ENCODE measurements at places on chromosomes 5 and 9.

GRCh38 chr9:130661451-130662098 is 2.8 kb upstream of the PRDM12 start:
- no peak for DNase-seq

- DNase-seq: no peak
Measured at GRCh38 chr5:98513380-98513779, 260.1 kb upstream of the RGMB start.

- DNase-seq: no peak
Measured at GRCh38 chr9:134730761-134731496, 89.3 kb downstream of the COL5A1 start.

- no peak for DNase-seq
Measured at GRCh38 chr5:87120518-87121303, 147.0 kb upstream of the RASA1 start.

DNA sequence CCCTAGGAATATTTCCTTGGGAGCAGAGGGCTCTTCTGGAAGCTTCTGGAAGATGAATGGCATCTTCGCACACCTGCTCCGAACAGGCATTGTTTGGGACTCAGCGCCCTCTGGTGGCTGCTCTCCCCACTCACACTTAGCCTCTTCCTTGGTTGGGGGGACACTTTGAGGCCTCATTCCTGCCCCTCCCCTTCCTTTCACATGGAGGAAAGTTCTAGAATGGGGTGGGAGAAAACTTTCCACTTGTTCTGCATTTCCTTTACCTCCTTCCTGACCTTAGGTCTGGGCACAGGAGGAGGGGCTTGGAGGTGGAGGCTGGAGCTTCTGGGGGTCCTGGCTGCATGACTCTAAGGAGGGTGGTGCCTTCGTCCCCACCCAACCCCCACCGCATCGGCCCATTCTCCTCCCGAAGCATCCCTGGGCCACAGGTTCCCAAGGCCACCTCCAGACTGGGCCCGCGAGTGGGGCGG is 19.3 kb upstream of the SMIM32 start:
- DNase-seq: no peak

DNA sequence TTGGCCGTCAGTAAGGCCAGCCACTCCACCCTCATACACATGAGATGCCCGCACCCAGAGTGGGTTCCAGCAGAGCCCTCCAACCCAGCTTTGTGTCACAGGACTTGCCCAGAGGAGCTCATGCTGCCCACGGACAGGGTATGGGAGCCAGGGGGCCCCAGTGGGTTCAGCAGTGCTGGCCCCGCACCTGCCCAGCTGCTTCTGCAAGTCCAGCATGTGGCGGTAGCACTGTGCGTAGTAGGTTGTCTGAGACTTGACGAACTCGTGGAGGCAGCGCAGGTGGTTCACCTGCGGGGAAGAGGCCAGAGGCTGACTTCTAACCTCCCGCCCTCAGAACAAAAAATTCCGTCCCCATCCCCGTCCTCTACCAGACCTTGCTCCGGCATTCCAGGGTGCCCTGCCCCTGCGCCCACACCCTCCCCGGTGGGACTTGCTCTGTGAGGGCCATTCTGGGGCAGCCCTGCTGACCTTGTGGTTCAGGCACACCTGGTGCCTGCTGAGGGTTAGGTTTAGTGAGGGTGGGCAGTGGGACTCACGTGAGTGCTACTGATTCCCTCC is 18.5 kb downstream of the SH3GLB2 start:
- DNase-seq: no peak

DNA sequence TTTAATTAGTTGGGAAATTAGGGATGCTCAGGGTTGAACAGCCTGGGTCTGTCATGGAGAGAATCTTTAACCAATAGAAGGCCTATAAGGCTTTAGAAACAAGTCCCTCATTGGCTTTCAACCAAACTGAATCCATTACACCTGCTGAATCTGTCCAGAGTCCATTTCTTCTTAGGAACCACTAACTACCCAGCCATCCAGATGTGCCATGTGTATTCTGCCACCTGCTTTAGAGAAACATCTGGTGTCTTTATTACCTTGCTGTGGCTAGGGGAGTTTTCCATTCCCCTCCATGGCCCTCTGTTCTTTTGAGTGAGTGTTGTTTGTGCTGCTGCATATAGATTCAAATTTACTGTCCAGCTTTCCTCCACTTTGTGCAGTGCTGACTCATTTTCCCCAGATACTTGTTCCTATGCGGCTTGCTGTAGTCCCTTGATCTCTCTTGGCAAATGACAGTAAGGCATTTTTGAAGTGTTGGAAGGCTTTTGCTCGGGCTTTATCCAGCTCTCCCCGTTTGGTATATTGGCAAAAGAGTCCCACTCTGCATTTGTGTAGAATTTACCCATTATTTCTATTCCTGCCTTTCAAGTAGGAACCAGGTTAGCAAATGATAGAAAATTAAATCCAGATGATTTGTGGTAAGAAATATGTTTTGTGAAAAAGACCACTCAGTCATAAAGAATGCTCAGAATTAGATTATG is 54.6 kb downstream of the NLN start:
- DNase-seq: no peak

- no peak for DNase-seq
Measured at GRCh38 chr9:133348718-133349573, 928 bp downstream of the RPL7A start.

DNA sequence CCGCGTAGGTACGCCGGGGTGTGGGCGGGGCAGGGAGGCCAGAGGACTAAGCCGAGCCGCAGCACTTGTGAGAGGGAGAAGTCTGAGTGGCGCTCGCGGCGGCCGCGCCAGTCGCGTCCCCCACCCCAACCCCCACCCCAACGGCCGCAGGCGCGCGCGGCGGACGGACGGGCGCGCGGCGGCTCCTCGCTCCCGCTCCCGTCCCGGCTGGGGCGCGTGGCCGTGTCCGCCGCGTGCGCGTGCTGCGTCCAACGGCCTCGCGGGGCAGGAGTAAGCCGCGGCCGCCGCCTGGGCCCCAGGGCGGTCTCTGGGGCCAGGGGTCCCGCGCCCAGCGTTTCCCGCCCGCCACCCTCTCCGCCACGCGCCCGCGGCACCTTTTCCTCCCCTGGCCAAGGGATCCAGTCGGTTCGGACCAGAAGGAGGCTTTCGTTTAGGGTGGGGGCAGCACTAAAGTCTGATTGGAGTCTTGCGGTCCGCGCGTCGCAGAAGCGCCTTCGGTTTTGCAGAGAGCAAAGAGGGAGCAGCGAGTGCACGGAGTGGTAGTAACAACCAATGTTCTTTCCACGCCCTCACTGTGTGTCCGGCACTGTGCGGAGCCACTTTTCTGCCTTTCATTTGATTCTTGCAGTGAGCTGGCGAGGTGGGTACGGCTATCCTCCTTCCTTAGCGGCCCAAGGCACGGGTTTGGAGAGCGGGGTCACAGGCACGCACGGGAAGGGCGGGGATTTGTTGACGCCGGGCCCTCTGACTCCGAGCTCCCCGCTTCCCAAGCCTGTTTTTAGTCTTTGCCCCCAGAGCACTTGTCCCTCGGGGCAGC is 483 bp downstream of the G3BP1 start:
- no peak for DNase-seq

- no peak for DNase-seq
Measured at GRCh38 chr9:5632540-5632939, 3.6 kb downstream of the RIC1 start.

- DNase-seq: no peak
Measured at GRCh38 chr9:91004992-91005391, 203.4 kb downstream of the SYK start.

- no peak for DNase-seq
Measured at GRCh38 chr9:784202-784601, 57.3 kb upstream of the DMRT1 start.

DNA sequence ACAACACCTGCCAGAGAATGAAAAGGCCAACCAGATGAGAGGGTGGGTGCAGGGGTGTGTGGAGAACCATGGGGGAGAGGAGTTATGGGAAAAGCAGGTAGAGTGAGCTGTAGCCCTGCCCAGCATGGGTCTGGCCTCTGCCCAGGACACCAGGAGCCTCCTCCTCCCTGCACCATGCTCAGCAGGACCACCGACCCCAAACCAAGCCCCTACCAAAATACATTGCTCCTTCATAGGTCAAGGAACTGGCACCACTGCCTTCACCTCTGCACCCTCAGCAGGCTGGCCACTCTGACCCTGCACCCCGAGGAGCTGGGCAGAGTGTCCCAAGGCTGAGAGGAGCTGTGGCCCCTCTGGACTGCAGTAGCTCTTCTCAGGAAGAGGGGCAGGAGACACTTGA is 102.0 kb downstream of the NSG2 start:
- DNase-seq: no peak

- no peak for DNase-seq
Measured at GRCh38 chr5:135306557-135306956, 92.5 kb downstream of the MACROH2A1 start.

DNA sequence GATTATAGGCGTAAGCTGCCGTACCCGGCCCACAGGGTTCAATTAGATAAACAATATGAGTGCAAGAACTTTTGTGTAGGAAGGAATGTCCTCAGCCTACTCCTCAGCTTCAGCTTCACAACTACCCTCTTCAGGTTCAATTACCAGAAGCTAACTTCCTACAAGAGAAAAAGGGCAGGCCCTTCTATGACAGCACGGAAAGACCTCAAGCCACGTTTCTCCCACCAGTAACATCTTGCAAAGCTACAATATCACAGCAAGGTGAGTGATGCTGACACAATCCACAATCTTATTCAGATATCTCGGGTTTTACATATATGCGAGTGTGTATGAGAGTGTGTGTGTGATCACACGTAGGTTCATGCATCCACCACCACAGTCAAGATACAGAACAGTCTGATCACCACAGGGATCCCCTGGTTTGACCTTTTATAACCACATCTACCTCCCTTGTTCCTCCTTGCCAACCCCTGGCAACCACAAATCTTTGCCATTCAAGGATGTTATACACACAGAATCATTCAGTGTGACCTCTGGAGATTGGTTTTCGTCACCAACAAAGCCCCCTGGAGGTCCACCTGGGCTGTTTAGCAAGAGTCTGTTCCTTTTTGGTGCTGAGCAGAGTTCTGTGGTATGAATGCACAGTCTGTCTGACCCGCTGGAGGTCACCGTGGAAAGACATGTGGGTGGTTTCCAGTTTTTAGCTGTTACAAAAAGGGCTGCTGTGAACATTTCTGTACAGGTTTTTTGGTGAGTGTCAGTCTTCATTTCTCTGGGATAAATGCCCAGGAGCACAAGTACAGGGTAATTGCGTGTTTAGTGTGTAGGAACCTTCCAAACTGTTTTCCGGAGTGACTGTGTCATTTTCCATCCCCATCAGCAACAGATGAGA is 38.2 kb downstream of the IPPK start:
- DNase-seq: no peak

GRCh38 chr5:53984971-53985370 is 325.4 kb downstream of the ARL15 start:
- no peak for DNase-seq

Measured in HS-27A (cell line).